NCI-H1694 (cell line): ENCODE measurements at places on chromosomes 1 and 21.

- no peak for DNase-seq
These were observed 191.3 kb upstream of the LMO4 start for GRCh38 chr1:87137342-87137739.

DNA sequence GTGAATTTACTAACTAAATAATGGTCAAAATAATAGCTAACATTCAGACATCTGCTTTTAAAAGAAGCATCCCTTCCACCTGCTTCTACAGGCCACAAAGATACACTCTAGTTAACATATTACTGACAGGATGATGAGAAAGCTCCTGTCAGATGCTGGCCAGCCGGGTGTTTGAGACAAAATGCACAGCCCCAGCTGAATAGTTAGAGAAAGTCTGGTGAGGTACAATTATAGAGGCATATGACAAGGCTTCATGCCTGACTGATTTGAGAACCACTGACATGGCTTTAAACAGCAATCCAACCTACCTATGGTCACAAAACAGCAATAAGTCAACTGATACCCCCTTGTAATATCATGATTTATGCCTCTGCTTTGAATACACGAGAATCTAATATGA lies 137.0 kb downstream of the DENND1B start:
- peak; percentile 37 for DNase-seq

DNA sequence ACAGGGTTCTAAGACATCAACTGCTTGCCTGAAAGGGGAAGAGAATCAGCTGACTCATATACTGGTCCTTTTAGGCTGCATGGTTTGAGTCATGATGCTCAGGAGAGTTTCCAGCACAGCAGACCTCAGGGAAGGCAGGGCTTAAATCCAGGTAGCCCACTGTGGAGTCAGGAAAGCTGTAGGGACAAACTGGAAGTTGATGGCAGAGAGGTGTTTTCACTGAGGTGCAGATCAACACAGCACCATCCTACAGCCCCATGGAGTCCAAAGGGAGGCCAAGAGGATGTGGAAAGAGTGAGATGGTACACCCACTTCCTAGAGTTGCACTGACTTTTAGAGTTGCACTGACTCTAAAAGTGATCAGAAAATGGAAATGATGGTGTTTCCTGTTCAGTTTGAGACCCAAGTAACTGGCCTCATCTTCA lies 252.4 kb upstream of the DUSP10 start:
- no peak for DNase-seq

- DNase-seq: no peak
These were observed 583.8 kb downstream of the NPHP4 start for GRCh38 chr1:5408401-5408800.

- DNase-seq: no peak
These were observed 75.5 kb downstream of the VAV3 start for GRCh38 chr1:107889524-107889923.

- DNase-seq: no peak
These were observed 236.9 kb downstream of the SIPA1L2 start for GRCh38 chr1:232393010-232393409.

GRCh38 chr21:32732544-32732943 lies 4.7 kb upstream of the SYNJ1 start:
- DNase-seq: no peak

DNA sequence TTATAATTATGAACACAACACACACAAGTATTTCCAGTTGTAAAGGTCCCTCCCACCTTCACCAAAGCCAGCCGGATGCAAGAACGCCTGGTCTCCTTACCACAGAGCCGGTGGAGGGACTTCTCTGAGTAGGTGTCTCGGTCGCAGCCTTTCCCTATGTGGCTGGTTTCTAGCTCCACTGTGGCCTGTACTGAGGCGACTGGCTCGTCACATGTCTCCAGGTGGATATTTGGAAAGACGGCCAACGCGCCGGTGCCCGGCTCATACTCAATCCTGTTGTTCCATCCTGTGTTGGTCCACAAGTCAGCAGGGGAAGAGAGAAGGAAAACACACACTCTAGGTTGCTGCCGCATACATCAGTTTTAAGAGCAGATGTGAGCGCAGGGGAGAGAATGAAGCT lies 74.4 kb downstream of the CLSTN1 start:
- DNase-seq: no peak

GRCh38 chr1:162823771-162824525 lies 33.4 kb downstream of the HSD17B7 start:
- no peak for DNase-seq

DNA sequence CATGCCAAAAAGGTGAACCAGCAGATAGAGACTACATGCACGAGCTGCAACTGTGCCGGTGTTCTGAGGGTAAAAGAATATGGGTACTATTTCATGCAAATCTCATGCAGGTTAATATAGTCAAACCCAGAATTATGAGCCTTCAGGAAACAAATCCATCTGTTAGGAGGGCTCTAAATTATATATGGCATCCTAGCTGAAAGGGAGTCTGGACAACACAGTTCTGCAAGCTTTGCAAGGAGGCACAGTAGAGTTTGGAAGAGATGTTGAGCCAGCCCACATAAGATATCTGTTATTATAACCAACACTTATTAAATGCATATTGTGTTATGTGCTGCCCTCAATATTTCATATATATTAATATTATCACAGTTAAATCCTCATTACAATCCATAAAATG lies 50.5 kb upstream of the PALMD start:
- no peak for DNase-seq

DNA sequence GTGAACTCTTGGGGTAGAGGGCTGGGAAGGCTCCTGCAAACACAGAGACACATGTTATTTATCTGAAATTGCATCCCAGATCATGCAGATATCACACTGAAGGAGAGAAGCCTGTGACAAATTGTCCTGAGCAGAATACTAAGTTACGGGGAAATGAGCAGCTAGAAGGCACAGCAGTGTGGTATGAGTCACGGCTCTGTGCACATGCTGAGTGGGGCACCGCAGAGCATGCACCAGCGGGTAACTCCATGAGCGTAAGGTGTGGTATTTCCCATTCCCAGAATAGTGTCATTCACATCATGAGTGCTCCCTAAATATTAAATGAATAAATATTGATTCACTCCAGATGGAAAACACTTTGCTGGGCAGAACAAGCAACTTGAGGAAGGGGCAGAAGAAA lies 21.3 kb upstream of the FCRL2 start:
- DNase-seq: no peak

DNA sequence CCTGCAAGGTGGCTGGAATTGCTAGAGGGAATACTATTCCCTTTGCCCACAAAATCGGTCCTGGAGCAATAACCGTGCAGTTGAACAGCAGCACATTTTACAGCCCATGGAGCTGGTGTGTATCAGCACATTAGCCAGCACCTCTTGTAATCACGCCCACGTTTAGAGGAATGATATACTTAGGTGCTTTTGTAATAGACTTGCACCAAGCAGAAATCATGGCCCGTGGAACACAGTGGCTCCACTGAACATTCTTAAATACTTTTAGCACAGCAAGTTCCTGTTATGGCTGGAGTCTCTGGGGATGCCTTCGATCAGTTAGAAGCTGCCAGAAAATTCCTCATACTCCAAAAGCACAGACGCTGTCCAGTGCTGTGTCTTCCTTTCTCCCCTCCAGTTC lies 218.1 kb upstream of the FAM78B start:
- DNase-seq: no peak

- no peak for DNase-seq
These were observed 30.6 kb downstream of the ZC3H11B start for GRCh38 chr1:219582296-219582695.

DNA sequence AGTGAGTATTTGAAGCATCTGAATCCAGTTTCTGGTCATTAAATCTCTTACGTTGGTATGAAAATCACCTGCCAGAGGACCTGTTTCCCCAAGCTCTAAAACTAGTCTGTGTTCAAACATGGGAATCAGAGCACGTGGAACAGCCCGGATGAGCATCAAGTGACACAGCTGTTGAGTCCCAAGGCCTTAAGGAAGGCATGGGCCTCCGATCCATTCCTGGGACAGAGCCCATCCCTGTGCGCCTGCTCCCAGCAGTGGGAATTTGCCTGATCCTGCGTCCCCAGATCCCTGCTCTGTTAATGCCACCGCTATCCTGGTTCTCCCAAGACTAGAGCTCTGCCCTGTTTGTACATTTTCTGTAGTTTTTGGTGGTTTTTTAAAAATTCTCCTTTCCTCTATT lies 68.4 kb upstream of the FBXO28 start:
- DNase-seq: no peak

DNA sequence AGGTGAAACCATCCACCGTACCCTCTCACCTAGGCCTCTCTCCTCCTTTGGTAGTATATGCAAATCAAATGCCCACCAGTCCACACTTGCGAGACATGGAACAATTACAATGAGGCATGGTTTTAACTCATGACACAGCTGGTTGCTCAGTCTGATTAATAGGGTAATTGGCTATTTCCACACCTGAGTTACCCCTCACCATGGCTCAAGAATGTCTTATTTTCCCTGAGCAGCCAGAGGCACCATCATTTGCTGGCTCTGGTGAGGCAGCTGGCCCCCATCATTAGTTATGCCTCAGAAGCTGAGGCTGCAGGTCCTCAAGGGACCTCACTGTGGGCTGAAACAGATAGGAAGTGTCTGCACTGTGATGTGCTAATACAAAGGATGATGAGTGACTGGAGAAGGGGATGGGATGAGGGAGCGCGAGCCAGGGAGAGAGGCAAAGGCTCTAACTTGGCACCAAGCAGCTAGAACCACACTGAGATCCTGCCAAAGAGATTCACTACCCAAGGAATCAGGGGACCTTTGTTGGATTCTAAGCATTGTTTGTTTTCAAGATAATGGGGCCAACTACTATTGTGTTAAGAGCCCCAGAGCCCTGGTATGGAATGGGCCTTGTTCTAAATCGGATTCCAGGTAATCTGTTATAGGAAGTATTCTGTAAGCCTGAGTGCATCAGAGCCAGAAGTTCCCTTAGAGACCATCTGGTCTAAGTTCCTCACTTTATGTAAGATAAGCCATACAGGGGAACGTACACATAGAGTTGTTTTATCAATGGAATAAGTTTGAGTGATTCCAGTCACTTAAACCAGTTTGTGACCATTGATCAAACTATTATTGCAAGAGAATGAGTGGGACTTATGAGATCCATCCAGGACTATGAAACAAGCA lies 80.0 kb upstream of the CNTN2 start:
- peak; percentile 32 for DNase-seq

DNA sequence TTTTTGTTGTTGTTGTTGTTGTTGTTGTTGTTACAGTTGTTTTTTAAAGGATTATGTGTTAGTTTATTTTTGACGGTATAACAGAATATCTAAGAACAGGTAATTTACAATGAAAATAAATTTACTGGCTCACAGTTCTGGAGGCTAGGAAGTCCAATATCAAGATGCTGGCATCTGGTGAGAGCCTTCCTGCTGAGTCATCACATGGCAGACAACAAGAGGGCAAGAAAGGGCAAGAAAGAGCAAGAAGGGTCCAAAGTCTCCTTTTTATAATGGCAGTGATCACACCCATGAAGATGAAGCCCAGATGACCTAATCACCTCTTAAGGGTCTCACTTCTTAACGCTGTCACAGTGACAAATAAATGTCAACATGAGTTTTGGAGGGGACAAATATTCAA lies 142.1 kb downstream of the NEGR1 start:
- DNase-seq: no peak

GRCh38 chr1:178745260-178745659 lies 20.2 kb downstream of the RALGPS2 start:
- no peak for DNase-seq

- no peak for DNase-seq
These were observed 76.2 kb downstream of the ERG start for GRCh38 chr21:38422082-38422481.

DNA sequence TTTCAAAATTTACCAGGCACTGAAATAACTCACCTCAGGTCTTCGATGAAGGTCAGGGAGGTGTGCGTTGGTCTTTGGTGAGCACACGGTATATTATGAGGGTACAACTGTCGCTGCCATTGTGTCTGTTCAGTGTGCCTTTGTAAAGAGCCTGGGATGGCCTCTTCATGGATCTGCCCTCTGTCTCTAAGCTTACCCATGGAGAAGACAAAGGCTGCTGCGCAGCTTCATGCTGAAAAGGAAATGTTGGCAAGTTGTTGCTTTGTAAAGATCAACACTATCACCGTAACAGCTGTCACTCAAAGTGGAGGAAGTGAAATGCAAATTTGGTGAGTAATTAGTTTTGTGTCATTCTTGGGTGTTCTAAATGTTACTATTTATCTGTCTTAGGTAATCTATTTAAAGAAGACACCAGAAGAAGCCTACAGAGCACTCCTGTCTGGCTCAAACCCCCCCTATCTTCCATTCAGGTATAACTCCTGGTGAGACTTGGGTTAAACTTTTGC lies 71.6 kb downstream of the CDC14A start:
- no peak for DNase-seq

- no peak for DNase-seq
These were observed 410.1 kb downstream of the BRINP3 start for GRCh38 chr1:190067592-190067991.

DNA sequence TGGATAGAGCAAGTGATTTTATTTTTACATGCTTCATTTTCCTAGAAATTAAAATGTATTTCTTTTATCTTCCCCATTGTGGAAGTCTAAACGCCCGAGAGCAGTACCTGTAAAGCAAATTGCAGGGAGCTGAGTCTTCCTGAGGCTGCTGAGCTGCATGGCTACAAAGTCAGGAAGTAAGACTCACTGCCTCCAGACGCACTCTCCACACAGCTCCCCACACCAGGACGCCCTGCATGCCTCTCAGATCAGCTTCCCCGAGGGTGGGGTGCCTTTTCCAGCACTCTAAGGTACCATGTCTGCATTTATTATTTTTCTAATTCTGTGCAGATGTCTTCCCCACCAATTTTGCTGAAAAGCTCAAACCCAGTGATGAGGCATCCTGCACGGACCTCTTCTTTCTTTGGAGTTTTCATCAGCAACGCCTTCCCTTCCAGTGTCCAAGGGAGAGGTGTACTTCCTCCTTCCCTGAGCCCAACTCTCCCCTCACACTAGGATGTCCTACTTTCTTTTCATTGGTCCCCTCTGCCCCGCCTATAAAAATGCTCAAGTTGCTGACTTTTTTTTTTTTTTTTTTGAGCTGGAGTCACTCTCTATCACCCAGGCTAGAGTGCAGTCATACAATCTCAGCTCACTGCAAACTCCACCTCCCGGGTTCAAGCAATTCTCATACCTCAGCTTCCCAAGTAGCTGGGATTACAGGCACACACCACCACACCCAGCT lies 114.7 kb downstream of the PCNX2 start:
- DNase-seq: no peak

DNA sequence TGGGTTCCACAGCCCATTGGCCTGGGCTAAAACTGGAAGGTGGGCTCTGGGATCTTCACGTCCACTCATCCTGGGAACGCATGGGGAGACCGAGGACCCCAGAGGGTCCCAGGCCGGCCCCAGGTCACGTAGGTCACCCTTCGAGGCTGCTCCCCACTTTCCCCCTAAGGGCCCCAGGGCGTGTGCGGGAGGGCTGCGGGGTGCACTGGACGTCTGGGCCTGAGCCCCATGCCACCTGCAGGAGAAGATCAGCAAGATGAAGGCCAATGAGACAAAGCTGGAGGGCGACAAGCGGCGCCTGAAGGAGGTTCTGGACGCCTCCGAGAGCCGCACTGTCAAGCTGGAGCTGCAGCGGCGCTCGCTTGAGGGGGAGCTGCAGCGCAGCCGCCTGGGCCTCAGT lies 12.5 kb downstream of the MFAP2 start:
- DNase-seq: no peak
